HuH-7 (cell line): ENCODE measurements at places on chromosomes 6 and 20.
A peak's percentile ranks its signal among the peaks of the same experiment; 100 is the strongest.

GRCh38 chr6:107869871-107870270, 45.8 kb upstream of the SCML4 start:
- no peak for DNase-seq

DNA sequence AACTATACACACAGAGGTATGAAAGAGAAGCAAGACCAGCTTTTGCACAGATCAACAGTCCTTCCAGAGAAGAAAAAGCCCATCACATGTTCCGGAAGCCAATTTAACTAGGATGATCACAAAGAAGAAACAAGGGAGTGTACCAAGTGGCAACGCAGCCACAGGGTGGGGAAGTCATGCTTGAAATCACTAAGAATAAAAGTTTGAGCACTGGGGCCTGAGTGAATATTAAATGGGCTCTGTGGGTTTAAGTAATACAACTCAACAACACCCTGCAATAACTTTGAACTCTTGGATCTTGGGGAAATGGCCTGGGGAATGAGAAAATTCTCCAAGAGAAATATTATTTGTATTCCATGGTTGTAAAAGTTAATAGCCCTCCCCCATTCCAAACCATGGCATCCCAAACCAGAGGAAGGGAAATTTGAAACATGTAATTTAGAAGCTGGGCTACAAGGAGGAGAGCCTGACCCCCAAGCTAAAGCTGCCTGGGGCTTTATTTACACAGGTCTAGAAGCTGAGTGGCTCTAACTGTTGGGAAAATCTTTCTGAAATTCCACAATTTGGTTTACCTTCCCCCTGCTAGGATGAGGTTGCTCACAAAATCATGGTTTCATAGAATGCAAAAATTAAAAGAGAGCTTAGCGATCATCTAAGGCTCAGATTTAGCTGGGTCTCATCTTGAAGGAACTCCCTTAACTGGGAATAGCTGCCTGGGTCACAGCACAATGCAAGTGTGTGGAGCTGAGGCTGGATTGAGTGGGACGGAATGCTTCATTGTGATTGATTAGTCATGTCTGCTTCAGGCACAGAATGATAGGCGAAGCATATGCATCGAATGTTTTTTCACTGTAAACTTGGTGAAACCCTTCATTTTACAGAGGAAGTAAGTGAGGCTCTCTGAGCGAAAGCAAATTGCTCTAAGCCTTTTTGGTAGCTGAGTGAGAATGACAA, 143.6 kb downstream of the BMP7 start:
- DNase-seq: no peak

GRCh38 chr6:82872185-82872584, 193.5 kb downstream of the UBE3D start:
- DNase-seq: no peak

DNA sequence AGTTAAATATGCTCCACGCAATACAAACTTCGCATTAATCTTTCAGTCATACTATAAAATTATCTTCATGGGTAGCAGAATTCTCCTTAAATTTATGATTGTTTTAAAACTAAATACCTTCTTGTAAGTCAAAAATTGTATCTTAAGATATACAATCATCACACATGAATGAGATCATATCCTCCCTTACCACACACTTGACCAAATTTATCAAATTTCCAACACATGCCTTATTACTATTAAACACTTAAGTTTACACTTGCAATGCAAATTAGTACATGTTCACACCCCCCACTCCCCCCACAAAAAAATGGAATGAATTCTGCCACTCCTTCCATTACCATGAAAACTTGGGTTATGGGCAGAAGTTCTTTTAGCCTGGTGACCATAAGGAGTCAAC, 13.8 kb downstream of the RANBP9 start:
- no peak for DNase-seq

DNA sequence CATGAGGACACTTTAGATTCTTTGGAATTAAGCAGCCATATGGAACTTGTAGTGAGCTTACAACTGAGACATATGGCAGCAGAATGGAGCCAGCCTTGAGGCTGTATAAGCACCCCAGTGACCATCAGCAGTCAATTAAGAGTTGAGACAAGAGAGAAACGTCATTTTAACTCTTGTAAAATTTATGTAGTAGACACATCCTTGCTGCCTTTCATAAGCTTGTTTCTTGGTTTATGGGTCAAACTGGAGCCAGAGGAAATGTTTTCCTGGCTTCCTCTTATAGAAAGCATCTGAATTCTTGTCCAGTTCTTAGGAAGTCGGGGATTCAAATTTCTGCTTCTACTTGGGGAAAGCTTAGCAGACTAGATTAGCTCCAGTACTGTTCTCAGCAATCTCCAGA, 745.1 kb upstream of the MARCKS start:
- no peak for DNase-seq

GRCh38 chr6:1222728-1223595, 88.9 kb upstream of the FOXQ1 start:
- DNase-seq: no peak

GRCh38 chr6:152836523-152836922, 85.9 kb downstream of the VIP start:
- no peak for DNase-seq

DNA sequence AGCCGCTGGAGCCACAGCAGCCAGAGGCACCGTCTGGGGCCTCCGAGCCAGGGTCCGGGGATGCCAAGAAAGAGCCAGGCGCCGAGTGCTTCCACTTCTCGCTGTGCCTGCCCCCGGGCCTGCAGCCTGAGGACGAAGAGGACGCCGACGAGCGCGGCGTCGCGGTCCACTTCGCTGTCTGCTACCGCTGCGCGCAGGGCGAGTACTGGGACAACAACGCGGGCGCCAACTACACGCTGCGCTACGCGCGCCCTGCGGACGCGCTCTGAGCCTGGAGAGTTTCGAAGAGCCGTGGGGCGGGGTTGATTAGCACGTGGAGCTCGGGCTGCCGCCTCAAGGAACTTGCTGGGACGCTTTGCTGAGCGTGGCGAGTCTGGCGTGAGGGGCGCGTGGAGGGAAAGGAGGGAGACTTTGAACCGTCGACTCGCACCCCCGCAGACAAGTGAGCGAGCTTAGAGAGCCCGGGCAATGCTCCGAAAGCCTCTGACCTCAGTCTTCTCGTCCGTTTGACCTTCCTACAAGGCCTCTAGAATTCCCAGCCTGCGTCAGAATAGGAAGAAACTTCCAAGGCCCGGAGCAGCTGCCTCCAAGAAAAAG, 1.3 kb downstream of the PPP1R3G start:
- DNase-seq: no peak

GRCh38 chr6:72975352-72975752, 249.9 kb downstream of the KHDC1L start:
- no peak for DNase-seq

DNA sequence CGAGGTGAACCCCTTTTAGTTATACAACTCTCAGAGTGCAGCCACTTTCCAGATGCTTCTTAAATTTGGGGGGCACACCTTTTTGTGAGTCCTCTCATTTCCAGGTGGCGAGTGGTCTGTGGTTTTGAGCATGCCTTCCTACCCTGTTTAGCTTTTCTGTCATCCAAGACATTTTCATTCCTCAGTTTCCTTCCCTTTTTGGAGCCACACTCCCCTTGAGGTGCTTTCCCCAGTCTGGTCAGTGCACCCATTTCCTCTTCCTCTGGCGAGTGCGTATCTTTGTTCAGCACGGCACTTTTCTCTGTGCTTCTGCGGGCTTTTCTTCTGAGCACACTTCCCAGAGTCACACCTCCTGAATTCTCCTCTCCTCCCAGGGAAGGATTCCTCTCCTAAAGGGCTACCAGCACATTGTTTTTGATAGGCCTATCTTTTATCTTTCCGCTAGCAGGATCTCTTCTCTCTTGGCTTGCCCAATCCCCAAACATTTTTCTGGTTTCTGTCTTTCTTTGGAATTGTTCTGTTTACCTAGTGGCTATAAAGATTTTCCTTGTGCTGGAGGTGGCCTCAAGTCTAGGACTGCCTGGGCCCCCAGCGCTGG, 1.4 kb downstream of the PHF20 start:
- no peak for DNase-seq

- DNase-seq: no peak
Observed at GRCh38 chr6:132235596-132236280, 165.5 kb downstream of the MOXD1 start.

DNA sequence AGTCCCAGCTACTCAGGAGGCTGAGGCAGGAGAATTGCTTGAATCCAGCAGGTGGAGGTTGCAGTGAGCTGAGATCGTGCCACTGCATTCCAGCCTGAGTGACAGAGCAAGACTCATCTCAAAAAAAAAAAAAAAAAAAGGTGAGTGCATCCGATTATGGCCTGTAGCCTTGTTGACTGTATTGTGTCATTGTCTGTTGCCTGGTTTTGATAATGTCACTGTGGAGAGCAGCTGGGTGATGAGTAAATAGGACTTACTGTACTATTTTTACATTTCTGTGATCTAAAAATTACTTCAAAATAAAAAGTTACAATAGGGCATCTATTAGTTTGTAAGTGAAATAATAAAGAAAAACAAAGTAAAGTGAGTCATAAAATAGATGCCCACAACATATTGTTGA, 134.1 kb upstream of the SALL4 start:
- DNase-seq: no peak

DNA sequence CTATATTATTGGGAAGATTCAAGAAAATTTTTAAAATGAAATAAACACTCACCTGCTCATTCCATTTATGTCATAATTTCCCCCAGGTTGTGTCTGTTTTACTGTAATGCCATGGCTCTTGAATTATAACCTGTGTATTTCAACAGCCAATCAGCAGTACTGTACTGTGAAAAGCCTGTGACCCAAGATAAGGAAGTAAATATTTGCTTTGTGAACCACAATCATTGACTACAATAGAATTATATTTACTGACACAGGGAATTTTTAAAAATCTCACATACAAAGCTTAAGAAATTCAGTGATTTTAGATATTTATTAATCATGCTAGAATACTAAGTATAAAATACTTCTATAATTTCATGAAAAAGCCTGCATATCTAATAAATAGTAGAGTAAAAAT, 6.0 kb downstream of the RGS17 start:
- peak; percentile 61 for DNase-seq

DNA sequence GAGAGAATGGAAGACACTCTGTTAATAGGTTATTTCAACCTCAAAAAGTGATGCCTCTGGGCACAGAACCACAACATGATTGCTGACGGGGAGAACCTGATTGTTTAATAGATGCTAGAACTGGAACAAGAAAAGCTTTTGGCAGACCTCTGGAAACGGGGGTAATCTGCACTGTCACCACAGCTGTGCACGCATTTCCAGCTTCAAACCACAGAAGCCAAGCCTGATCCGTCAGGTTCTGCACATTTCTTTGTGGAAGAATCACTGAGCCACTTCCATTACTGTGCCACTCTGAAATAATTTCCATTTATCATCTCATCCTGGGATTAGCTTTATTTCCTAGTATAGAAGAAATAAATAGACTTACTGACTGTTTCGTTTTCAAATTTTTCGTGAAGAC, 309.3 kb downstream of the FARS2 start:
- no peak for DNase-seq

DNA sequence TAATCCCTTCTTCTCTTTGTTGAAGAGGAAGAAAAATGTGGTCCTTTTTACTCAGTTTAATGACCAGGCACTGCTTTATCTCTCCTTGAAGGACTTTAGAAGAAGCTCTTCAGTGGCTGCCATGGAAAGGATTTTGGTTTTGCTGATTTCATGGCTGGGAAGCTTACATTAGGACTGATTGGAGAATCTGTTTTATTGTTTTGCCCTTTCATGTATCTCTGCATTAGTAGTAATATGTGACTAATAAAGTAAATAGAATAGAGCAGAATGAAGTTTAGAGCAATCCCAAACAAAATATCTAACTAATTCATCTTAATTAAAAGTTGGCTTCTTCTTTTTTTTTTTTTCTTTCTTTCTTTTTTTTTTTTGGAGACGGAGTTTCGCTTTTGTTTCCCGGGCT, 502.9 kb downstream of the HAO1 start:
- DNase-seq: no peak

- no peak for DNase-seq
Observed at GRCh38 chr20:40535816-40536215, 153.2 kb downstream of the MAFB start.

- DNase-seq: no peak
Observed at GRCh38 chr6:3884007-3884745, 35.0 kb downstream of the FAM50B start.
